Fibroblast of skin of back (primary cell): ENCODE measurements at places on chromosomes 2 and 18.

- DNase-seq, result peak; percentile 27
These were observed 229.3 kb upstream of the ZSWIM2 start for GRCh38 chr2:187078297-187078696.

GRCh38 chr2:129480790-129481189 is 498.7 kb upstream of the RAB6C start:
- no peak for DNase-seq

GRCh38 chr2:159585622-159586021 is 30.7 kb downstream of the BAZ2B start:
- no peak for DNase-seq

DNA sequence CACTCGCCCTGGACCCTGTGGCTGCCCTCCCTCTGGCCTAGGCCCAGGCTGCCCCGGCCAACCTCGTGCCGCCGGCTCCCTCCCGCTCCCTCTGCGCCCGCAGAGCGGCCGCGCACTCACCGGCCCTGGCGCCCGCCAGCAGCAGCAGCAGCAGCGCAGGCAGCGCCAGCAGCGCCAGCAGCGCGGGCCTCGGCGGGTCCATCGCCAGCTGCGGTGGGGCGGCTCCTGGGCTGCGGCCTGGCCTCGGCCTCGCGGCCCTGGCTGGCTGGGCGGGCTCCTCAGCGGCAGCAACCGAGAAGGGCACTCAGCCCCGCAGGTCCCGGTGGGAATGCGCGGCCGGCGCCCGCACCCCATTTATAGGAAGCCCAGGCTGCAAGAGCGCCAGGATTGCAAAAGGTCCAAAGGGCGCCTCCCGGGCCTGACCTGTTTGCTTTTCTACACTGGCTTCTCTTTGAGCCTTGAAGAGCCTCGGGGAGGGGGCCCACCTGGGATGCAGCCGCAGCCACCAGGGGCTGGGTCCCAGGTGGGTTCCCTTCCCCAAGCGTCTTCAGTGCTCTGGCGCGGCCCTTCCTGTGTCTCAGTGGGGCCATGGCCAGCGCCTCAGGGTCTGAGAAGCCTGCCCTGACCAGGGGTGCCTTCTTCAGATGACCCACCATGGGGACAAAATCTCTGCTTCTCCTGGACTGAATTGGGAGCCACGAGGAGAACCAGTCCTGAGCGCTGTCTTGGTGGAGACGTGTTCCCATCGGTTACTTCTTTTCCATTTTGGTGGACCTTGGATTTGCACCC is at the start of gene APOB:
Gene APOB, minus strand, starts transcription at position 330 of the 789 bp plus-strand sequence. Its CDS starts 128 bp downstream, at position 202.
- no peak for DNase-seq

DNA sequence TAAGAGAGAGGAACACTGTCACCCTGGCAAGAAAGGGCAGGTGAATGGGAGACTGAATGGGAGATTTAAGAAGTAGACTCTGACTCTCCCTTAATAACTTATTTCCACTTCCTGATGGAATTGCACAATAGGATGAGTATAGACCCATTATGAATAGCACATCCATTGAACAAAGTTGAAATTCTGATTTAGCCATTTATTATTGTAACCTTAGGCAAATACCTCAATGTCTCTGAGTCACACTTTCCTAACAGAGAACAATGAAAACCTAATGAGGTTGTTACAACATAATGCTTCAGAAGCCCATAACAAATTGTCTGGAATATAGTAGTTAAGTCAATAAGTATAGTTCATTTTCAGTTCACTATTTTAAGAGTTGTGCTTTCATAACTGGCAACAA is 78.9 kb downstream of the NRXN1 start:
- peak; percentile 46 for DNase-seq

DNA sequence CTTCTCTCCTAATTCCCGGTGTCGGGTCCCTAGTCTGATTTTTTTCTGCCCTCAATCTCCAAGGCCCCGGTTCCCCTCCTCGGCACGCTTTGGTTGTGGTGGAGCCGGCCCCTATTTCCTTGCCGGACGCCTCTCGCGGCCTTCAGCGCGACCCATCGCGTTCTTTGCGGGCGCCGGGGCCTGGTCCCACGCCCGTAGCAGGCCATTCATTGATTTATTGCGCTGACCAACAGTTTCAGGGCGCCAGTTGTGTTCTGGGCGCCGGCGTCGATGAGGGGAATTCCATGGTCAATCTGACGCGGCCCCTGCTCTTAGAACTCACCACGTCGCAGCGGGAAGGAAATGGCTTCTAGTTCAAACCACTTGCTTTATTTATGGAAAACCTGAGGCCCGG is 396 bp downstream of the CNOT9 start:
- peak; percentile 52 for DNase-seq

DNA sequence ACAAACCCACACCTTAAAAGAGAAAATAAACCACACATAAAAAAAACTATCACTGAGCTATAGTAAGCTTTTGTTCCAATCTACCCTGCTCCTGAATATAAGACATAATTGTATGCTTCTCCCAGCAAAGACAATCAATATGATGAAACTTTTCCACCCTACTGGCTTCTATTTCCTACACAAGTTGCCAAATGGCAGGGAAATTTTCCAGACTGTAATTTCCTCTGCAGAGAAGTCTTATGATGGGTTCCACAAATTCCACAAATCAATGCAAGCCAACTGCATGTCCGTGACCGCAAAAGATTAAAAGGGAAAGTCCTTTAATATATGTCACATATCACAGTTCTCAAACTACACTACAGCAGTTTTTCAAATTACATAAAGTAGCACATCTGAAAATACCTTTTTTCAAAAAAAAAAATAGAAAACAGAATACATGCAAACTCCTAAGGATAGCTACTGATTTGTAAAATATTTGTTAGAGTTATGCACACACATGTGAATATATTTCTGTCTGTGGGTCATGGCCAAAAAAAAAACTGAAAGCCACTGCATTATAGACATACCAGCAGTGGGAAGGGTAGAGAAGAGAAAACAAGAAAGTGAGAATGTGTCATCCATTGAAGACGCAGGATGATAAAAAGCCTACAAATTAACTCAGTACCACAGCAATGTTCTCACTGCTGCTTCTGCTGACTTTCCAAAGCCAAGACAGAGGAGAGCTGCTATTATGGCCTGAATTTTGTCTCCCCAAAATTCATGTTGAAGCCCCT is 61.4 kb downstream of the RPL31 start:
- DNase-seq, result peak; percentile 90

- DNase-seq, result no peak
These were observed 246.9 kb upstream of the SLC39A10 start for GRCh38 chr2:195410074-195410671.

DNA sequence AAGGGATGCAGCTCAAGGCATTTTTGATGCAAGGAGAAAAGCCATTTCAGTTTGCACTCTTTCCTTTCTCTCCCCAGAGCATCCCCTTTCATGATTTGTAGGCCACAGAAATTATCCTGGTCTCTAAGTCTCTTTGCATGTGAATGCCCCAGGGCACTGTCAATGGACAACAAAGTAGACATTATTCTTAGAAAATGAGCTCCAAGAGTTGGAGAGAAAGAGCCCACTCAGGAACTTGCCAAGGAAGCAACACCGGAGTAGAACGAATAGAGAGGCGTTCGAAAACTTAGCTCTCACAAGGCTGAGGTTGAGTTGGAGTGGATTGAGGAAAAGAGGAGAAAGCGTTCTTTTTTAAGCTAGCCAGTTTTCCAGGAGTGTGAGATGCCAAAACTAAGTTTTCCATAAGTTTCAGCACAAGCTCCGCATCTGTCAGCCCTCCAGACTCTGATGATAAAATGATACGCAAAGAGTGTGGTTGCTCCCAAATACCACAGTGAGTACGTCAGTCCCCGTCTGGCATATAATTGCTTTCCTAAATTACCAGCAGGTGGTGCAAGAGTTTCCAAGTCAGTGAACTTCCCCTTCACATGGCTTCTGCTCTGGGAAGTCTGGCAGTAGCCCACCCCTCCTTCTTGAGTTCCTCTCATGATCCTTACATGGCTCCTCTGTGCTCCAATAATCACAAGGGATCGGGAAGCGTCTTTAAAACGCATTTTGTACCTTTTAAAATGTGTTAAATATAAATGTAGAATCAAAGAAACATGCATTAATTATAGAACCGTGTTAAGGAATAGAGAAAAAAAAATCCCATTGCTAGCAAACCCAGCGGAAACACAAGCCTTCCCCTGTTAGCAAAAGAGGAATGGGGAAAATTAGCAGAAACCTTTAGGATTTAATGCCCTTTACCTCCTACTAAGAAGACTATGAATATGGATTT is 1060.6 kb upstream of the FANCL start:
- DNase-seq, result peak; percentile 86

- no peak for DNase-seq
These were observed 114.3 kb upstream of the MGAT5 start for GRCh38 chr2:134139611-134140010.

DNA sequence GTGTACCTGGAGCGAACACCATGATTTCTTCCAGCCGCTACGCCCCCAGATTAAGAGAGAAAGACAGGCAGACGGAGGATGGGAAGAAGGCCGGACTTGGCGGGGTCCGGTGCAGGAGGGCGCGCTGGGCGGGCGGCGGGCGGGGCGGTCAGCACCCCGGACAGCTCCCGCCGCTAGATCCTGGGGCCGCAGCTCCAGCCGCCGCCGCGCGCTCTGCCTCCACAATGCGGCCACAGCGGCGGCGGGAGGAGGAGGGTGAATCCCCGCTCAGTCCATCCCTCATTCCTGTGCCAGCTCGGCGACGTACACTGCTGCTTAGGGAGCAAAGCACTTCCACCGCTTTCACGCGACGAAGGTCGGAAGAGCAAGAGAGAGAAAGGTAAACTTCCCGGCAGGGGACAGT is at the start of gene AKAIN1:
Gene AKAIN1, minus strand, starts transcription at position 226 of the 403 bp plus-strand sequence. Its CDS starts 204 bp downstream, at position 22.
- DNase-seq, result peak; percentile 52

DNA sequence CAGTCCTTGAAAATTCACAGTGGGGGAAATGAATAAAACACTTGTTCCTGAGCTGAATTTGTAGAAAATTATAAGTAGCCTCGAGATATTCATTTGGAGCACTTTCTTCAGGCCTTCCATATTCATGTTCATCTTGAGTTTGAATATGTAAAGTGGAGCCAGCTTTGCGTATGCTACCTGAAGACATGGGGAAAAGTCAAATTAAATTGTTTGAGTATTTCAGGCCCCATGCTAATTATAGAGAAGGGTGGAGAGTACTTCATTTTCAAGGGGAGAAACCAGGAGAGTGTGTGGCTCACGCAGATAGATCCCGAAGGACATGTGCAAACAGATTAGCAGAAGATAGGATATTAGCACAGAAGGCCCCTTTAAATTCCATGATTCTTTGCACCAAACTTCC is 7.7 kb downstream of the RPRM start:
- DNase-seq, result no peak

GRCh38 chr2:148909114-148909513 is 34.1 kb downstream of the KIF5C start:
- peak; percentile 8 for DNase-seq

DNA sequence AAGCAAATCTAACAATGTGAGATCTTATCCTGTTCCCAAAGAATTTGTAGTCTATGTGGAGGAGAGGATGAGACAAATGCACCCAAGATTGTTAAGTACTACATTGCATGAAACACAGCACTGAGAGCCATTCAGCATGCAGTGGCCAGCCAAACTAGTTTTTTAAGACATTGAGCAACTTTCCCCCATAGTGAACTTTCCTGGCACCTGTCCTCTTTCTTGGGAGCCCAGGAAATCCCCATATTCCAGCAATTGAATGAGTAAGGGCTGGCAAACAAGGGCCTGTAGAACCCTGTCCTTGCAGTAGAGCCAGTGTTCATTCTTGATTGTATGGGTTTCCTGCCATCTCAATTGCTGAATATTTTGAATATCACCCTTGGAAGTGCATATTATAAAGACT is 58.8 kb upstream of the FIGN start:
- DNase-seq, result no peak

- DNase-seq, result peak; percentile 72
These were observed 269.4 kb upstream of the CHAC2 start for GRCh38 chr2:53498210-53498609.

GRCh38 chr18:65282096-65282495 is 468.7 kb upstream of the CDH7 start:
- no peak for DNase-seq

DNA sequence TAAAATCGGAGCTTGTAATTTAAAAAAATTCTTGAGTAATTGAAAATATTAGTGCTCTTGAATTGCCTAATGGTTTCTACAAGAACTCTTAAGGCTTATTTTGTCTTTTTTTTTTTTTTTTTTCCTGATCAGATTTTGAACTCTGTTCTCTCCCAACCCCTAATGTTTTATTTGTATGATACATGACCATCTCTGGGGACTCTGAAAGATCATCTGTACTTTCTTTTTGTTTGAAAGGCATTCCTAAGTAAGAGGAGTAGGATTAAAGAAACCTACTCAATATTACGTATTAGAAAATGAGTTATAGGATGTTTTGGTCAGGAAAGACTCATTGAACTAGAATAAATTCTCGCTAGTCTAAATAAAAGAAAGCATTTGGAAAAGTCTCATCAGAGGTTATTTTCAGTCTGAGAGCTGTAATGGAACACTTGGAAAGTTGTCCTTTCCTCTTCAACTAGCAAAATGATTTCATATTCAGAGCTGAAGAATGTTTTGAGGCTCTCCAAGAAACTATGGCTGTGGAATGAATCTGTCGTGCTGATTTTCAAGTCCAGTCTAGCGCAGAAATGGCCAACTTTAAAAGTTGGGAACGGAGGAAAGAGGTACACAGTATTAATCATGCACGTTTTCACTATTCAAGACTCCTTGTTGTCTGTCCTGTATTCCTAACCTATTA is 182.7 kb downstream of the PRPF40A start:
- DNase-seq, result no peak

GRCh38 chr2:213932-214693 is 49.7 kb downstream of the SH3YL1 start:
- no peak for DNase-seq

DNA sequence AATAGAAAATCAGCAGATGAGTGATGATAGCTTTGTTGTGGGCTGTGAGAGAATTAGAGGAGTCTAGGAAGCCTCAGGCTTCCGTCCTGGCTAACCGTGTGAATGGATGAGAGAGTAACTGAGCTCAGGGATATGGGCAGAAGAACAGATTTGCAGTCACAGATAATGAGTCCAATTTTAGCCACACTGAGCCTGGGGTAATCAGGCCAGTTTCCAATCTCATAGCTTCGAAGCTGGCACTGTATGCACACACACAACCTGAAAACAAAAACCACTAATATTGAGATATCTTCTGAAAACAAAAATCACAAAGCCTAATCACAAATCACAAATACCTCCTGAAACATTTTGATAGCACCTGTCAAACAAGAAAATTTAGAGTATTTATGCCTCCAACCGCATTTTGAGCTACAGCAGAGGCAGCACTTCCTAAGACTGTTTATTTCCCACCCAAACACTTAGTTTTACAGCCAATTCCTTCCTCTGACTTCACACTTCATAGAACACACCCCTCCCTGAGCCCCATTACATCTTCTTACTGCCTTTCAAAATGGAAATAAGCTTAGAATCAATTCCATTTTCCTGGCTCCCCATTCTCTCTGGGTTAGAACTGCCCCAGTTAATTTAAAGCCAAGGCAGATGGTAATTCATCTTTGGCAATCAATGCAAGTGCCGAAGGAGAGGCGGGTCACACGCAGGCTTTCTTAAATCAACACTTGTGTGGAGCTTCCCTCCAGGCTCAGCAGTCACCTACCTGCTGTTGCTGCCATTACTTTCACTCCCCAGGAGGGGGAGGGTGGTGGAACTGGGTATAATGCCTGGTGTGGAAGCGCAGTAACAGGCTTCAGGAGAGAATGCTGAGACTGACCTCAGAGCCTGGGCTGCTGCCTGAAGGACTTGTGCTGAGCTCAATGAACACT is 18.9 kb downstream of the TTR start:
- DNase-seq, result no peak
